ENCODE measurements at places on chromosomes 16 and 17.
A peak's percentile ranks its signal among the peaks of the same experiment; 100 is the strongest.

GRCh38 chr17:77814091-77814772 is 144.3 kb upstream of the TNRC6C start:
- DNase-seq, result no peak

DNA sequence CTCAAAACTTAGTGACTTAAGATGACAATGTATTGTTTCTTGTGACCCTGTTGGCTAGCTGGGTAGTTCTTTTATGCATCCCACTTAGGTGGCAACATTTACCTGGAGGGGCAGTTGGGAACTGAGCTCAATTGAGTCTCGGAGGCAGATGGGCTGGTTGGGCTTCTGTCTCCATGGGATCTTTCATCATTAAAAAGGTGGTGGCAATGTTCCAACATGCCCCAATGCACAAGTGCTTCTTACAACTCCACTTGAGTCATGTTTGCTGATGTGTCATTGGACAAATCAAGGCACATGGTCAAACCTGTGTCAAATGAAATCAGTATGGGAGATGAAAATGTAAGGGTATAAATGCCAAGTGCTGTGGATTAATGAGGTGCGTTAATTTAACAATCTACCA is 11.7 kb upstream of the HS3ST3B1 start:
- no peak for DNase-seq

GRCh38 chr17:63611354-63611753 is 10.7 kb downstream of the TACO1 start:
- DNase-seq, result no peak

DNA sequence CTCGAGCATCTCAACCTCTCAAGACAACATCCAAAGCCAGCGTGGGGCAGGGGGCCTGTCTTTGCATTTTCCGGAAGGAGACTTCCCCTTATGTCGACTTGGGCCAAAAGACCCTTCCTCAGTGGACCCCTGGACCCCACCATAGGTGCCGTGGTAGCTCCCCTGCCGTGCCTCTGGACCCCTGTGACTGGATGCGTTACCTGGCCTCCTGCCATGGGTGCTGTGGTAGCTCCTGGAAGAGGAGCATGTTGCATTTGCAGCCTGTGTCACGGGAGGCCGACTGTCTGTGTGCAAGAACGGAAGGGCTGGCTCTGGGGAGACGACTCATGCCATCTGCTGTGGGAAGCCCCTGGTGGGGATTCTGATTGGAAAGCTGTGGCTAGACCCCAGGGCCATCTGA is 130.1 kb downstream of the FOXL1 start:
- DNase-seq, result no peak

DNA sequence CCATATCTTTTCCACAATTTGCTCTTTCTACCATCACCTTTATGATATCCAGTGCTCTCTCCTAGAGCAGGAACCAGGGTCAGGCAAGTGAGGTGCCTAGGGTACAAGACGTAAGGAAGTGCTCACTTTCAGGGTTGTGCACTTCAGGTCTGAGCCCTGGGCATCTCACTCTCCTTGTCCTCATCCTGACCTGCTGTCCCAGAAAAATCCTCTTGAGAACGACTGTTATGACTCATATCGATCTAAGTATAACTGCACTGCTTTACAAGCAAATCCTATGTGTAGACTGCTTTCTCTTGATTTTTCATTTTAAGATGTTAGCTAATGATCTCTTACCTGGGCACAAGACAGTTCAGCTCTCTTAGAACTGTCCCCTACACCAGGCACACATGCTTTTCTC is 100.1 kb downstream of the TMEM100 start:
- no peak for DNase-seq

GRCh38 chr17:74282587-74283370 is 8.7 kb downstream of the DNAI2 start:
- no peak for DNase-seq

DNA sequence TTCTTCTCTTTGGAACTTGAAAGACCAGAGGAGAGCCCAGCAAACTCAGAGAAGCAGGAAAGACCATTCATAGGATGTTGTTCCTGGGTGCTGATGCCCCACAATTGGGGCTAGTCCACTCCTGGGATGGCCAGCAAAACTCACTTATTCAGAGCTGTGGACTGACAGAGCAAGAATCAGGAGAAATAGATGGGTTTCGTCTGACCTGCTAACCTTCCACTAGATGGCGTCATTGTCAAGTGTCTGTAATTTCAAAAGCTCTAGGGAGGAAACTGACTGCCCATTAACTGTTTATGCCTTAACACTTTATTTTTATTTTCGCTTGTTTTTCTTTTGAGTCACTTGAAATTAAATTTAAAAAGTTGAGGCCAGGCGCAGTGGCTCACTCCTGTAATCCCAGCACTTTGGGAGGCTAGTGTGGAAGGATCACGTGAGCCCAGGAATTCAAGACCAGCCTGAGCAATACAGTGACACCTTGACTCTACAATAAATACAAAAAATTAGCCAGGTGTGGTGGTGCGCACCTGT is 28.7 kb upstream of the MILR1 start:
- no peak for DNase-seq

DNA sequence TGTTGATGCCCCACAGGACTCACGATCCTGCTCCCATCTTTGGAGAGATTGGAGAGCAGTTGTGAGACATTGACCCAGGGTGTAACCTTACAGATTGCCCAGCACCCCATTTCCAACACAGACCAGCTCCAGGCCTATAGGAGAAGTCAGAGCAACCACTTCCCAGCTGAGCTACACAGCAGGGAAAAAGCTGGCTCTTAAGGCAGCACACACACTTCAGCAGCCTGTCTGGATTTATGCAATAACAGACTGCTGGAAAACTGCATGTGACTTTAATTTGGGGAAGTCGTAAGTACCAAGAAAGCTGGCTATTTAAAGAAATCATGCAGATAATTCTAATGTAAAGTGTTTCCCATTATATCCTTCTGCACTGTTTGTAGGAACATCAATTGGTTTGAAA is 30.8 kb downstream of the NOG start:
- no peak for DNase-seq

DNA sequence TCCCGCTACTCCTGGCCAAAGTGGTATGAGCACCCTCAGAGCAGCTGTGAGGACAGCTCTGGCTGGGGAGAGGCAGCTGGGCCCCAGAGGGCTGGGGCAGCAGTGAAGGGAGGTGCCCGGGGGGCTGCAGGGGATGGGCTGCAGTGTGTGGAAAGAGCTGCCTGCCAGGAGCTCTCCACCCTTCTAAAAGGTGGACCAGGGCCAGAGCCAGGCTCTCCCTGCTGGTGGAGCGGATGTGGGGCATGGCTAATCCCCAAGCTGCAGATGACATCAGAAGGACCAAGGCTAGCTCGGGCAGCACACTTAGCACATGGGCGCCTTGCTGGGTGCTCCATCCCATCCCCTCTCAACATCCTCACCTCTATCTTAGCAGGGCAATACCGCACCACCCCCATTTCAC is 103.1 kb downstream of the SDK2 start:
- no peak for DNase-seq

DNA sequence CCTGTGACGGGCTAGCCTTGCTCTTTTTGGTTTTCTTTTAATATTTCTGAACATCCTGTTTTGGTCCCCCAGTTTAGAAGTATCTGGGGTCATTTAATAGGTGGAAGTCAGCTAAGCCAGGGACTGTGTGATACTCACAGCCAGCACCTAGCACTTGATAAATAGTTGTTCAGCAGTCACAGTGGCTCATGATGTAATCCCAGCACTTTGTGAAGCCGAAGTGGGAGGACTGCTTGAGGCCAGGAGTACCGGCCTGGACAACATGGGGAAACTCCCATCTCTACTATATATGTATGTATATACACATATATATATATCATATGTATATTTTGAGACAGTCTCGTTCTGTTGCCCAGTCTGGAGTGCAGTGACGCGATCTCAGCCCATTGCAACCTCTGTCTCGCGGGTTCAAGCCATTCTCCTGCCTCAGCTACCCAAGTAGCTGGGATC is 1.8 kb upstream of the ZNRF1 start:
- DNase-seq, result no peak

GRCh38 chr17:47636273-47637030 is 13.3 kb upstream of the KPNB1 start:
- DNase-seq, result no peak

DNA sequence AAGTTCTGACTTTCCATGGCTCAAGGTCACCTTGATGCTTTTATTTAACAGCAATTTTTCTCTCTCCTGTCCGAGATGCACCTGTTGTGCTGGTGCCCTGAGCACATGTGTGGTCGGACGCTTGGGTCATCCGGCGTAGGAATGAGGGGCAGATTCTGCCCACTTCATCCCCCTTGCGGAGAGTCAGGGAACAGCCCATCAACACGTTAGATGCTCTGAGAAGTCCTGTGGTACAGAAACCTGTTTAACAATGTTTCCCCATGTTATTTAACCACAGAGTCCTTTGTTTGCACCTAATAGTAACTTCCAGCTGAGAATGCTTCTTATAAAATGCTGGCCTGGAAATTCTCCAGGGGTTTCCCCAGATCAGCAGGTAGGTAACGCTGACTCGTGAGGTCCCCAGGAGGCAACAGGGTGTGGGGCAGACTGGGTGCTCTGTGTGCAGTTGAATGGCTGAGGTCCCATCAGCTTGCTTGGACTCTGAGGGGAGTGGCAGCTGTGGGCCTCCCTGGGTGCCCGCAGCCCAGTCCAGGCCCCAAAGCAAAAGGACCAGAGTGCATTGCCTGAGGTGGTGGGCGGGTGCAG is 17.8 kb downstream of the DOC2B start:
- DNase-seq, result no peak

DNA sequence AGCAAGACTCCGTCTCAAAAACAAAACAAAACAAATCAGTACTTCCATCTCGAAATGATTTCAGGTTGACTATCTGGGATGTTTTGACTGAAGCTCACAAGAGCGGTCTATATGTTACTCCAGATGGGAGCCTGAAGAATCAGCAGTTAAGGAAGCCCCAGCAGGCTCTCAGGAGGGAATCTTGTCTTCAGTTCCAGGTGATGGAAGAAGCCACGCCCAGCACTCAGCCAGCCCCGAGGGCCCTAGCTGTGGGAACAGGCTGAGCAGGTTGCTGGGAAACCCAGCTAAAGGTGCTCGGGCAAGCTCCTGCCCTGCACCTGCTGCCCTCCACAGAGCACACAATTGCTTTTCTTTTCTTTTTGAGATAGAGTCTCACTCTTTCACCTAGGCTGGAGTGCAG is 32.4 kb downstream of the WIPI1 start:
- DNase-seq, result no peak

DNA sequence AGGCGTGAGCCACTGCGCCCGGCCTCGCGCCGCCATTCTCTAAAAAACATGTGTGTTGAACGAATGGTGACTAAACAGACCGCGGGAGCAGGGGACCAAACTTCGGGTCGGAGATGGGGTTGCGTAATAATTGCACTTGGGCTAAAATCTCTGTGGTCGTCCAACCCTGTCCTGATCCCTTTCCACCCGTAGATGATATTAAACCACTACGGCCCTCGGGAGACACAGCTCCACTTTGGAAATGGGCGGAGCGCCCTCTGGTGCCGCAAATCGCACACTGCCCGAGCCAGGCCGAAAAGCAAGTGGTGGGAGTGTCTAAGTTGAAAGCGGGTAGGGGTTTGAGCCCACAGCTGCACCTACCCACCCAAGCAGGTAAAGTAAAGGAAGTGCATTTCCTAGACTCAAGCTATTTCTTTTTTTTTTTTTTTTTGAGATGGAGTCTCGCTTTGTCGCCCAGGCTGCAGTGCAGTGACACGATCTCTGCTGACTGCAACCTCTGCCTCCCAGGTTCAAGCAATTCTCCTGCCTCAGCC is 17.0 kb downstream of the CAVIN1 start:
- DNase-seq, result peak; percentile 66

GRCh38 chr17:22268214-22268911 is 576.0 kb downstream of the KCNJ18 start:
- no peak for DNase-seq

DNA sequence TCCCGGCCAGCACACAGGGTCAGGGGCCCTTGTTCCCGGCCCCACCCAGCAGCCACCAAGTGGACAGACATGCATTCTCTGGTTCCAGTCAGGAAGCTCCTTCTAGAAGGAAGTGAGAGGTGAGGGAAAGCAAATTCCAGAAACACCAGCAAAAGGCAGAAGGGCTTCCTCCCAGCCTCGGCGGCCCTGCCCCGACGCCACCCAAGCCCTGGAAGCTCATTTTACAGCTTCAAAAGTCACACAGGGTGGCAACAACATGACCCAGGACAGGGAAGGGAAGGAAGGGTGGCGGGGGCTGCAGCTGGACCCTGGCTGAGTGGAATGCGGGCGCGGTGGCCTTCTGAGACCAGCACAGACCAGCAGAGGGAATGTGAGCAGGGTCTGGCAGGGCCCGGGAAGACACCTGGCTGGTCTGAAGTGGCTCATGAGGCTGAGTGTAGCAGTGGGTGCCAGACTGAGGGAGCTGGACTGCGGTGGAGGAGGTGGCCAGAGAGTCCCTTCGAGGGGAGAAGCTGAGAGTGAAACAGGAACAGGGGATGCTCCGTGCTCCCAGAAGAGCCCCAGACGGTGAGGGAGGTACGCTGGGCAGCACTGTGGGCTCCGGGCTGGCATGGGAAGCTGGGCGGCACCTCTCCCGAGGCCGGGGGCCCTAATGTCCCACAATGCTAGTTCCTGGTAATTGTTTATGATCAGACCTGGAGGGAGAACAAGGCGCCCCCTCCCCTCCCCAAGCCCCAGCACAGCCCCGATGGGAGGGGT is 1.9 kb upstream of the UNC13D start:
- DNase-seq, result no peak

GRCh38 chr16:28823291-28823872 is 583 bp downstream of the ATXN2L start:
- no peak for DNase-seq

DNA sequence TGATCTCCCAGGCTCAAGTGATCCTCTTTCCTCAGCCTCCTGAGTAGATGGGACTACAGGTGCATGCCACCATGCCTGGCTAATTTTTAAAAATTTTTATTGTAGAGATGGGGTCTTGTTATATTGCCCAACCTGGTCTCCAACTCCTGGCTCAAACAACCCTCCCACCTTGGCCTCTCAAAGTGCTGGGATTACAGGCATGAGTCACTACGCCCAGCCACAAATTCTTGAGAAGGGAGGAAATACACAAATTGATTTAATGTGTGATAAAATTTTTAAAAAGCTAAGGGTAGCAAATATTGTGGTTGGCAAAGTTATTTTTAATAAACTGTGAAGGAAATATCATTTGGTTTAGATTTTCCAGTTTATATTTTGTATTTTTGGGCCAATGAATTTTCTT is 9.6 kb downstream of the ITGAD start:
- no peak for DNase-seq

- no peak for DNase-seq
Measured at GRCh38 chr17:4710693-4711634, 532 bp downstream of the ARRB2 start.

DNA sequence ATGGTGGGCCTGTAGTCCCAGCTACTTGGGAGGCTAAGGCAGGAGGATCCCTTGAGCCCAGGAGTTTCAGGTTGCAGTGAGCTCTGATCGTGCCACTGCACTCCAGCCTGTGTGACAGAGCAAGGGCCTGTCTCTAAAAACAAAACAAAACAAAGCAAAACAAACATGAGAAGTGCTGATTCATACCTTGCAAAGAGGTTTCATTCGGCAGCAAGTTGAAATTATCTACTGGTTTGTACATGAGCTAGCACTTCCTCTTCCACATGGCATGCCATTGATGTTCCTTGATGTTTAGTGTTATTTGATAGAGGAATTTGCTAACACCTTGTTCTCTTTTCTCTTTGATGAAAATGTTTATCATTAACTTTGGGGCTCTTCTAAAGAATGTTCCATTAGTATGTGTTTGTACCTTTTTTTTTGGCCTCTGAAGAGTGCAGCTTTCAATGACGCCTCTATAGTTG is 50.6 kb downstream of the SPECC1 start:
- DNase-seq, result no peak

GRCh38 chr16:46842192-46842895 is 11.4 kb upstream of the C16orf87 start:
- no peak for DNase-seq

Measured in activated CD4-positive, CD25-positive, alpha-beta regulatory T cell (primary cell).